ENCODE measurements at places on chromosomes 5 and 9.

DNA sequence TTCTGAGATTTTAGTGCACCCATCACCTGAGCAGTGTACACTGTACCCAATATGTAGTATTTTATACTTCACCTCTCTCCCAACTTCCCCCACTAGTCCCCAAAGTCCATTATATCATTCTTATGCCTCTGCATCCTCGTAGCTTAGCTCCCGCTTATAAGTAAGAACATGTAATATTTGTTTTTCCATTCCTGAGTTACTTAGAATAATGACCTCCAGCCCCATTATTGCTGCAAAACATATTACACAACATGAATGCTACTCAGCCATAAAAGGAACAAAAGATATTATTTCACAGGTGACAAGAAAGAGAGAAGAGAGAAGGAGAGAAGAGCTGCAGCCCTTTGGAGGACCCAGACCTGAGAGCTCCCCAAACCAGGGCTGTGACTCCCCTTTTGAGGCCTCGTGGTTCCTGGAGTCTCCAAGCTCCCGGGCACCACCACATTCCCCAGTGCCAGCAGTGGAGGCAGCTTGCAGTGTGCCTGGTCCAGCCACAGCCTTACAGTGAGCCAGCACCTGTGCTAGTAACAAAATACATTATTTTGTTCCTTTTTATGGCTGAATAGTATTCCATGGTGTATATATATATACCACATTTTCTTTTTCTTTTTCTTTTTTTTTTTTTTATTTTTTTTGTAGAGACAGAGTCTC is 194.5 kb upstream of the DAB2 start:
- no peak for DNase-seq

- DNase-seq = no peak
Measured at GRCh38 chr5:94326586-94326985, 291.8 kb downstream of the KIAA0825 start.

- no peak for DNase-seq
Measured at GRCh38 chr5:151097061-151097460, 16.2 kb upstream of the TNIP1 start.

DNA sequence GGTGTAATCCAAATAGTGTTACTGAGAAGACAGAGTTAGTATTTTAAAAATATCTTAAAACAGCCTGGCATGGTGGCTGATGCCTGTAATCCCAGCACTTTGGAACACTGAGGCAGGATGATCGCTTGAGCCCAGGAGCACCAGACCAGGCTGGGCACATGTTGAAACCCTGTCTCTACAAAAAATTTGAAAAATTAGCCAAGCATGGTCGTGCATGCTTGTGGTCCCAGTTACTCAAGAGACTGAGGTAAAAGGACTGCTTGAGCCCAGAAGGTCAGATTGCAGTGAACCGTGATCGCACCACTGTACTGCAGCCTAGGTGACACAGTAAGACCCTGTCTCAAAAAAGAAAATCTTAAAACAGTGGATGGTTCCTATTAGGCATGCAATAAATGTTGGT is 12.4 kb downstream of the IFNA1 start:
- no peak for DNase-seq

- no peak for DNase-seq
Measured at GRCh38 chr5:138870611-138871010, 4.5 kb downstream of the LRRTM2 start.

- DNase-seq = no peak
Measured at GRCh38 chr5:177304392-177305119, 957 bp downstream of the PRELID1 start.

- no peak for DNase-seq
Measured at GRCh38 chr9:35605351-35606137, 482 bp downstream of the TESK1 start.

DNA sequence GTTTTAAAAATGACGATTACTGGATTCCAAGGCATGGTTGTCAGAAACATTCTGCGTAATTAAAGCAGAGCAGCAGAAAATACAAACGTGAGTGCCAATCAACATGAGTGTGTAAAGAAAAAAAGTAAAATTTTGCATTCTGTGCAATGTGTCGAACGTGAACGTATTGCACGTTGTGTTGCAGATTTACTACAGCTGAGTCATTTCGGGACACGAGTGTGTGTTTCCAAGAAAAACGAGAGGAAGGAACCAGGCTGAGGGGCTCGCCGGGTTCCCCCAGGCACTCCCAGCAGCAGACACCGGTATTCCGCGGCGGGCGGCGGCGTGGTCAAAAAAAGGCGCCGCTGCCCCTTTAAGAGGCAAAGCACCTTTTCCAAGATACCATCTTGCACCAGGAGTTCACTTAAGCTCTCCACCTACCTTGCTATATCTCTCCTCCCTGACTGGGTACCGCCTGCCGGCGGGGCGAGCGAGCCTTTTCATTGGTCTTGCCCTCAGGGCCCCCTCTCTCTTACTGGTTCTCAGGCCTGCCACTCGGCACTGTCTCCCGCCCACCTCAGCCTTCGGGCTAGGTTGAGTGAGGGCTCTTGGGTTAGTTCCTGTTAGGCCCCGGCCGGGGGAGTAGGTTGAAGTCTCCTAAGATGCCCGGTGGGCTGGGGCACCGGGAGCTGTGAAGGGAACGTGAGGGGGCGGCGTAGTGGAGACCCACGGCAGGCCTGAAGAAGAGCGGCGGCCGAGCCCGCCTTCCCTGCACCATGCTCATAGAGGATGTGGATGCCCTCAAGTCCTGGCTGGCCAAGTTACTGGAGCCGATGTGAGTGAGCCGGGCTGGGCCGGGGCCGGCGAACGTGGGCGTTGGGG is at the start of gene RBM27:
Gene RBM27, plus strand, starts transcription at position 595 of the 861 bp plus-strand sequence. Its CDS starts 161 bp downstream, at position 756.
- peak; percentile 95 for DNase-seq

DNA sequence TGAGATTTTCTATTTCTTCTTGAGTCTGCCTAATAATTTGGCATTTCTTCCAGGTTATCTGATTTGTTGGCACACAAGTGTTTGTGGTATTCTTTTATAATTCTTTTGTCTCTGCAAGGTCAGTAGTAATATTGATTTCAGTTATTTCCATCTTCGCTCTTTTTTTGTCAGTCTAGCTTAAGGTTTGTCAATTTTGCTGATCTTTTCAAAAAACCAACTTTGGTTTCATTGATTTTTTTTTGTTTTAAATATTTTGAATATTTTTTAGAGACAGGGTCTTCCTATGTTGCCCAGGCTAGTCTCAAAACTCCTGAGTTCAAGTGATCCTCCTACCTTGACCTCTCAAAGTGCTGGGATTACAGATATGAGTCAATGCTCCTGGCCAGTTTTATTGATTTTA is 162.8 kb downstream of the BARX1 start:
- DNase-seq = no peak

GRCh38 chr5:2102819-2103776 is 220.4 kb upstream of the IRX4 start:
- DNase-seq = no peak

DNA sequence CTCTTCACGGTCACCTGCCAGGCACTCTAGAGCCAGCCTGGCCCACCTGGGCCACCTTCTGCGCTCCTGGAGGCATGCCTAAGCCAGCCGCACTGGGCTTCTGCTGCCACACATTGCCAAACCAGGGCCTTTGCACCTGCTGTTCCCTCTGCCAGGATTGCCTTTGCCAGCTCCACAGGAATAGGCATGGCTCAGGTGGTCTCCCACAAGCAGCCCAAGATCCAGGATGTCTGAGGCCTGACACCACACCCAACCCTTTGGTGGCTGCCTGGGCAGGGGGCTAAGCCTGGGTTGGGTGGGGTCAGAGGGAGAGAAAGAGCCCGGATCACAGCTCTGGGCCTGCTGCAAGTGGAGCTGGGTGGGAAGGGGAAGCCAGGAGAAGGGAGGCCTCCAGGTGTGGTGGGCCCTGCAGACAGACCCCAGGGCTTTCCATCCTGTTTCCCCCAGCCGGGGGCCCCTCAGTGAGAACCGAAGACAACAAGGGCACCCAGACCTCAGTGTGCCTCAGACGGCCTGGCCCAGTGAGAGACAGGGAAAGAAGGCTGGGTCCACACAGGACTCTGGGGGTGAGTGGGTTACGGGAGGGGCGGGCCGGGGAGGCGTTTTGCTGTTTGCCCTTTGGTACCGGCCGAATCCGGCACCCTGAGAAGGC is 672 bp upstream of the SUSD3 start:
- no peak for DNase-seq

DNA sequence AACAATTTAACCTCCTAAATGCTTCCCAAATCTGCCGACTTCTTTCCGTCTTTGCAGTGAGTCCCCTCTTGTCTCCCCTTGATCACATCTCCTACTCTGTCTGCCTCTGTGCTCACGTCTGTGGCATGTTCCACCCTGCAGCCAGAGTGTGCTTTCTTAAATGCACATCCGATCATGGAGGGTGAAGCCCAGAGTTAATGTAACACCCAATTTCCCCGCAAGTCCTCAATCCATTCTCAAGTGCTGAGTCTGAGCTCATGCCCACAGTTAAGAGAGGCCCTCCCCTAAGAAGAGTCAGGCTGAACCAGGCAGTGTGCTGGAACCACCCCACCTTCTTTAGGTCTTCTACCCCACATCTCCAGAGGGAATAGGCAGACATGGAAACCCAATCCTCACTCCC is 164.8 kb downstream of the EPB41L4A start:
- no peak for DNase-seq

- DNase-seq = no peak
Measured at GRCh38 chr9:114250235-114250568, 72.7 kb upstream of the ORM1 start.

DNA sequence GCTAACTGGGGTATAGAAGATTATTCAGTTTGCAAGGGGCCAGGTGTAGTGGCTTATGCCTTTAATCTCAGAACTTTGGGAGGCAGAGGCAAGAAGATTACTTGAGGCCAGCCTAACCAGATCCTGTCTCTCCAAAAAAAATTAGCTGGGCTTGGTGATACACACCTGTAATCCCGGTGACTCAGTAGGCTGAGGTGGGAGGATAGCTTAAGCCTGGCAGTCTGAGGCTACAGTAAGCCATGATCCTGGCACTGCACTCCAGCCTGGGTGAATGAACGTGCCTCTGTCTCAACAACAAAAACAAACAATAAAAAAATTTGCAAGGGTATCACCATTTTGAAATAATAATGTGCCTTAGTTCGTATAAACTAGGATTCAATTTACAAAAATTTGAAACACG is 51.3 kb downstream of the BAAT start:
- no peak for DNase-seq

- DNase-seq = no peak
Measured at GRCh38 chr9:105413525-105413924, 34.3 kb upstream of the FSD1L start.

- DNase-seq = no peak
Measured at GRCh38 chr9:15867334-15867733, 314.5 kb downstream of the CCDC171 start.

GRCh38 chr9:11735391-11735790 is 957.8 kb upstream of the TYRP1 start:
- DNase-seq = no peak

- DNase-seq = no peak
Measured at GRCh38 chr5:38420691-38421390, 135.6 kb downstream of the LIFR start.

DNA sequence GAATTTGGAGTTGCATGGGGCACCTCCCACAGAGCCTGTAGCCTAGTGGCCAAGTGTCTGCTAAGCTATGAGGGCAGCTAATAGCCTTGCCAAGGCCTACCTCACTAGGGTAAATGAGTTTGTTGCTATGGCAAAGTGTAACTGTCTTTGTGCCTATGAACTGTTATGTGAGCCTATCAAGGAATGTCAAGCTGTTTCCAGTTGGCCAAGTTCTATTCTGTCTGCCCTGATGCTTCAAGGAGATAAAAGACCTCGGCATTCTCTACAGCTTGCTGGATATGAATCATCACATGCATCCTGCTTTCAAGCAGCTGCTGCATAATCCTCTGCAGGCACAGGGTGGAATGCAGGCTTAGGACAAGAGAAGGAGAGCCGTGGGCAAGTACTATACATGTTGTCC is 69.8 kb upstream of the CCDC112 start:
- no peak for DNase-seq

DNA sequence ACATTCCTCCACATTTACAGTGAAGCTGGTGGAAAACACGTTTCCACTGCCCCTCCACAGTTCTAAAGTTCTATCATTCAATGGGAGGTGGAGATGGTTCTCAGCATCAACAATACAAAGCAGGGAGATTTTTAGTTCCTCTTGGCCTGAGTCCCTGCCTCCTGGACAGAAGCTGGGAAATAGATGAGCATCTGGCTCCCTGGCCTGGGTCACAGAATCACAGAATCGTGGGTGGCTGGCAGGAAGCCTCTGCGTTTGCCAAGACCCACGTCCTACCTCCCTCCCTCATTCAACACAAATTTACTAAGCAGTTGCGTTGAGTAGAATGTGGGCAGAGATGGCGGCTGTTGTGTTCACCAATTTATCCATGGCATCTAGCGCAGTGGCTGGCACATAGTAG is 5.2 kb upstream of the PPARGC1B start:
- DNase-seq = no peak

GRCh38 chr5:118224546-118224945 is 763.8 kb downstream of the DTWD2 start:
- DNase-seq = no peak

GRCh38 chr9:126723807-126724172 is 81.0 kb upstream of the ZBTB43 start:
- DNase-seq = no peak

DNA sequence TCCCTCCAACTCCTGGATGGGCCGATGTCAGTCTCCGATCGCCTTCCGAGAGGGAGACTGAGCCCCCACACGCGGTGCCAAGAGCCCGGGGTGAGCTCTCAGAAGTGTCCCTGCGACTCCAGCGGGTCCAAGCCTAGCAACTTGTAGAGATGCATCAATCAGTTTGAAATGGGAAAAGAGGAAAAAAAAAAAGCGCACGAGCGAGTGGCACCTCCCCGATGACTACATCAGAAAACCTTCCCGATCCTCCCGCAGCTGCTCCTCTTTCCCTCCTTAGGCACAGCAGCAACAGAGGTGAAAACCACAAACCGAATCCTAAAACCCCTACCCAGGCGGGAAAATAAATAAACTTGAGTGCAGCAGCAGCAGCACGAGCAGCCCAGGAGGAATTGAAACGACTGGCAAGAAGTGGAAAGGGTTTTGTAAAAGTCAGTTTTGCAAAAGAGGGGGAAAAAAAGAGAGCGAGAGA is 1.0 kb upstream of the EFNA5 start:
- DNase-seq = no peak

DNA sequence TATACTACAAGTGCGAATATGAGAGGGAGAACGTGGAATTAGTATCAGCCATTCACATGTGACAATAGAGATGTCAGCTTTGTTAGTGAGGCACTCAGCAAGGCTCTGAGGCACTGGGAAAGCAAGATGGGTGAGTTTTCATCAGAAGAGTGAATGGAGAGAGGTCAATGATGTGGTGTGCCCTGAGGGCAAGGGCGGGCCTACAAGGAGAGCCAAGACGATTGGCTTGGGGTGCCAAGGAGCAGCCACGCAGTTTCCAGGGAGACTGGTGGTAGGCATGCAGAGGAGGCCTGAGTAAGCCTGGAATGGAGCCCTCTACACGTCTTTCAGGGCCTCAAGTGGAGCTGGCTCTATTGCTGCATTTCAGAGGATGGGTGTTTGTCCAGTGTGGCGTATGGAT is 24.7 kb downstream of the BTF3 start:
- DNase-seq = no peak

GRCh38 chr5:144644317-144644716 is 473.6 kb downstream of the KCTD16 start:
- no peak for DNase-seq

DNA sequence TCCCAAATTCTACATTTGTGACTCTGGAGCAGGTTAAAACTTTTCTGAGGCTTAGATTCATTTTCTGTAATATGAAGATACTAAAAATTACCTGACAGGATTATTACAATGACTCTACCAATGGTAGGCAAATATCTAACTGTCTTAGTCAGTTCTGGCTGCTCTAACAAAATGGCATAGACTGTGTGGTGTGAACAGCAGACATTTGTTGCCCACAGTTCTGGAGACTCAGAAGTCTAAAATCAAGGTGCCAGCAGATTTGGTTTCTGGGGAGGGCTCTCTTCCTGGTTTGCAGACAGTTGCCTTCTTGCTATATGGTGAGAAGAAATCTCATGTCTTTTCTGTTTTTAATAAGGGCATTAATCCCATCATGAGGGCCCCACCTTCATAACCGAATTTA is 245.1 kb downstream of the MAST4 start:
- DNase-seq = no peak
